Amygdala (tissue), 56 donors: ENCODE measurements at places on chromosomes 11 and 22.

DNA sequence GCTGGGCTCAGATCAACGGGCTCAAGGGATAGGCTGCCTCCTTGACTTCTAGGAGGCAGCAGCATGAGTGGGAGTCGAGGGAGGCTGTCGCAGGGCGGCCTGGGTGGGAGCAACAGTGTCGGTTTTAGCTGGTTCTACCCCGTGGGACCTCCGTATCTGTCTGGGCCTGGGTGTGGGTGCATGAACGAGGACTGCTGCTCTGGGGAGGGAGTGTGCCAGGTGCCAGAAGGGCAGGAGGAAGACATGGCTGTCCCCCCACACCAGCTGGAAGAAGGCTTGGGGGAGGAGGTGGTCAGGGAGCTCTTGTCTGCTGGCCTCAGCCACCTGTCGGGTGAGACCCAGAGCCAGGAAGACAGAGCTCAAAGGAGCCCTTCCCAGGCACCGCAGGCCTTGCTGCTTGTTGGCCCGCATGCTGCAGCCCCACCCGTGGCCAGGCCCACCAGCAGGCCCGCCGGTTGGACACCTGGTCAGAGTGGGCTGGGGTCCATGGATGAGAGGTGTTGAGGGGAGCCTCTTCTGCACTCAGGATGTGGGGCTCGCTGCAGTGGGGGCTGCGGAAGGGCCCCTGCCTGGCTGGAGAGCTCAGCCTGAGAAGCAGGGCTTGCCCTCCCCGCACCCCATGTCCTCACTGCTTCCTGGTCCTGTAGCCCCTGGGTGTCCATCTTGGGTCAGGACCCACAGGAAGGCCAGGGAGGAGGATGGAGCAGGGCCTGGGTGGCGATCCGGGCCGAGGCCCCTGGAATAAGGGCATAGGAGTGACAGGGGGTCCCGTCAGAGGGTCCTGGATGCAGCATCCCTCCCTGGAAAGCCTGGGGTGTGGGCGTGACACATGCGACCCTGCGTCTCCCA is 3.4 kb downstream of the CEND1 start:
- DNase-seq: no peak

DNA sequence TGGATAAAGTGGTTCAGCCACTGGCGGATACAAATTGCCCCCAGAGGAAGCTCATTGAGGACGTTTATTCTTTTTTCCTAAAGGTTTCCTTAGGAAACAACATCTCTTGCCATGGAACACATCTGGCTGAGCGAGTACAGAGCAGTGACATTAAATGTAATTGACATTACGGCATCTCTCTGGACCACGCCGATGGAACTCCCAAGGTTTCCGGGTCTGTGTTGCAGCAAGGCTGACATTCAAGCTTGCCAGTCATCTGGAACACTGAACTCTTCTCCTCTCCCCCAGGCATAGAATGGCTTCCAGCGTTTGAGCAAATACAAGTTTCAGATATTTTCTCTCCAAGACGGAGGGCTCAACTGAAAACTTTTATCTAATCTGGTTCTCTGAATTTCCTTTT is 42.1 kb downstream of the CLMP start:
- DNase-seq: no peak

- no peak for DNase-seq
Measured at GRCh38 chr11:92269021-92269420, 44.4 kb downstream of the FAT3 start.

DNA sequence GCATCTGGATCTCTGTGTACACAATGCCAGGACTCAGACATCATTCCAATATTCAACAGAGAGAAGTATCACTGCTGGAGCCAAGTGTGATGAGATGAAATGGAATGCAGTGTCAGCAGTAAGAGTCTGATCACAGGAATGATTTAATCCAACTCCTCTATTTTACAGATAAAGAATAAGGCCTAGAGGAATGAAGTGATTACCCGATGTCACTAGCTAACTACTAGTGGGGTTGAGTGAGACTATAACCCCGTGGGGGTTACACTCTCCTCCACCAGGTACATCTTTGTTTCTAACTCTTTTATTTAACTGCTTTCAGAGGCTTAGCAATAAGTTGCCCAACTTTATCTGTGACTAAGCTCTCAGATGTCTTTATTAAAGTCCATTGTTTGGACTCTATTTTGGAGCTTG is 94.2 kb upstream of the FAT3 start:
- DNase-seq: no peak

DNA sequence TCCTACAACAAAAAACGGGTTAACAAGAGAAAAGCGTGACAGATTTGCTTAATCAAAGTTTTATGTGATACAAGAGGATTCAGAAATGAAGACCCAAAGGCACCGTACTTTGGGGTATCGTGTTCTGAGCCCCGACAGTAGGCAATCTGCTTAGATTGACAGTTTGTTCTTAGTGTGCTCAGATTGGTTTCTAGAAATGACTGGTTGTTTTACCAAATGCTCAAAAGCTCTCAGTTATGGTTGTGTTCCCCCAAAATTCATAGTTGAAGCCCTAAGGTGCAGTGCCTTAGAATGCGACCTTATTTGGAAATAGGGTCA is 102.7 kb downstream of the RASSF10 start:
- DNase-seq: no peak
